GM12878 (cell line): ENCODE measurements at places on chromosomes 7 and 10. TPM values are rescaled to one million over a fixed set of nuclear protein-coding genes. Genes with fewer than 3 reads are reported as not detected.

The ETV1 gene
- total RNA-seq: 0.13 and 0.28 TPM in 2 replicates

The POU6F2 gene
- not detected in 2 replicates for total RNA-seq

The GDF2 gene
- not detected in 2 replicates for total RNA-seq

The LRRC61 gene
- 28.9 and 31.1 TPM in 2 replicates for total RNA-seq

The SH3PXD2A gene
- total RNA-seq: 12.0 and 14.0 TPM in 2 replicates

The EGR2 gene
- total RNA-seq: 24.8 and 28.2 TPM in 2 replicates

The DPYSL4 gene
- total RNA-seq: 0.16 and 0.21 TPM in 2 replicates

- no peaks in the 10 kb centered on the region for H3K36me3 ChIP-seq
- no peak overlapping the region for H3K27ac ChIP-seq
- no peaks in the 10 kb centered on the region for H3K4me1 ChIP-seq
- no peaks in the 10 kb centered on the region for H3K27me3 ChIP-seq
- H3K4me3 ChIP-seq: no peak overlapping the region
These were observed 407.5 kb upstream of the AUTS2 start for GRCh38 chr7:69190763-69191162.

GRCh38 chr10:24396396-24396795 is 187.5 kb downstream of the KIAA1217 start:
- no peak for DNase-seq
- H3K4me3 ChIP-seq: no peak overlapping the region
- H3K36me3 ChIP-seq: no peaks in the 10 kb centered on the region
- H3K27me3 ChIP-seq: no peaks in the 10 kb centered on the region; the same call in 1 of the 2 replicates
- H3K27ac ChIP-seq: no peak overlapping the region
- no peaks in the 10 kb centered on the region for H3K4me1 ChIP-seq

DNA sequence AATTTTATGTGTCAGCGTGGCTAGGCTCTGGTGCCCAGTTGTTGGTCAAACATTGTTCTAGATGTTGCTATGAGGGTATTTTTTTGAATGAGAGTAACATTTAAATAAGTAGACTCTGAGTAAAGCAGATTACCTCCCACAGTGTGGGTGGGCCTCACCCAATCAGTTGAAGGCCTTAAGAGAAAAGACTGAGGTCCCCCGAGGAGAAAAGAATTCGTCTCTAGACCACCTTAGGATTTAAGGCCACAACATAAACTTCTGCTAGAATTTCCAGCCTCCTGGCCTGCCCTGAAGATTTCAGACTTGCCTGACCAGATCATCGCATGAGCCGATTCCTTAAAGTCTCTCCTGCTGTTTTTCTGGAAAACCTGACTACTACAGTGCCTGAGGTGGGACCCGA is 45.1 kb upstream of the SRGN start:
- no peak for DNase-seq
- H3K27ac ChIP-seq: no peak overlapping the region
- no peaks in the 10 kb centered on the region for H3K36me3 ChIP-seq
- H3K4me1 ChIP-seq: peaks cover 47% of the 10 kb centered on the region
- no peaks in the 10 kb centered on the region for H3K27me3 ChIP-seq
- no peak overlapping the region for H3K4me3 ChIP-seq

GRCh38 chr10:97648562-97649404 is 8.3 kb downstream of the PI4K2A start:
- no peak overlapping the region; the same call in 1 of the 2 replicates for H3K4me3 ChIP-seq
- H3K27ac ChIP-seq: peak overlapping the region; percentile 60
- DNase-seq: peak; percentile 47
- peaks cover 7% of the 10 kb centered on the region for H3K4me1 ChIP-seq
- H3K36me3 ChIP-seq: peaks cover 5% of the 10 kb centered on the region

DNA sequence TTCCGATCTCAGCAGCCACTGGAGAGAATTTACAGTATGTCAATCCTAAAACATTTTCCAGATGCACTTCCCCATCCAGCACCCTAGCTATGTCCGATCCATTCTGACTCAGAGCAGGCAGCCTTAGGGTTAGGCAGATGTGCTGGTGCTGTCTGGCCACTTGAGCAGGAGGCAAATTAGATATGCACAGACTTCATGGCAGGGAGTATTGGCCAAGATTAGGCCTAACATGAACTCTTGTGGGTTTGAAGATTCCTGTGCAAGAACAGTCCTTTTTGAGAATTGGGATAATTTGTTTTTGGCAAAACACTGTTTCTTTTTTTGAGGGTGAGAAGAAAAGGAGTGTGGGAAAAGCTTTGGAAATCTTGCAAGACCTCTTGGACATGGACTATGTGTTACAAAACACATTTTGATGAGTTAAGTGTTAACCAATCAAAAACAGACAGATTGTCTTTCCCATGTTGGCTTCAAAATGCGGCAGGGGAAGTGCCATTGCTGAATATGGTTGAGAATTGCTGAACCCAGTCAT is 218.6 kb upstream of the INHBA start:
- no peaks in the 10 kb centered on the region for H3K36me3 ChIP-seq
- no peak overlapping the region for H3K27ac ChIP-seq
- no peaks in the 10 kb centered on the region for H3K4me1 ChIP-seq
- no peaks in the 10 kb centered on the region; the same call in 1 of the 2 replicates for H3K27me3 ChIP-seq
- DNase-seq: no peak
- no peak overlapping the region for H3K4me3 ChIP-seq

DNA sequence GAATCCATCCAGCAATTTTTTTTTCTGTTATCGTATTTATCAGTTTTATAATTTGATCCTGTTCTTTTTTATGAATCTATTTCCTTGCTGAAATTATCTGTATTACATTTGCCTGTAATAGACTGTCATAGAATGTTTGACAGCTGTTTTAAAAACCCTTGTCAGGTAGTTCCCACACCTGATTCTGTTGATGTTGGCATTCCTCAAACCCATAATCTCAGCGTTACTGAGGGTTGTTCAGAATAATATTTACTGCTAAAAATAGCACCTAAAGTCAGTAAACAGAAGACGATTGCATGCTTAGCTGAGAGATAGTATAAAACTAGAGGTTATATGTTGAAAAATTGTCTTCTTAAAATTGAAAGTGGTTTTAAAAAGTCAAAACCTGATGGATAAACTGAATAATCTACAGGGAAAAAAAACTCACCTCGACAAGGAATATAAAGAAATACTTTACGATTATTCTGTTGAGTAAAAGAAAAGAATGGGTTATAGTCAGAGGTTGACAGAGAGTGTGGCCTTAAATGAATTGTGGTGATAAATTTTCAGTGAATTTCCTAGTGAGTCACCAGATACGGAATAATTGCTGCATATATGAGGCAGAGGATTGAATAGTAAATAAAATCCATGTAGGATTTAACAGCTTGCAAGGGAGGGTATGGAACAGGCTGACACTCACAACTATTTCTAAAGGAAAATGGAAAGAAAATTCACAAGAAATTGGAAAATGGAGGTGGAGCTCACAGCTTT is 824.1 kb upstream of the IGFBP3 start:
- H3K27ac ChIP-seq: no peak overlapping the region

DNA sequence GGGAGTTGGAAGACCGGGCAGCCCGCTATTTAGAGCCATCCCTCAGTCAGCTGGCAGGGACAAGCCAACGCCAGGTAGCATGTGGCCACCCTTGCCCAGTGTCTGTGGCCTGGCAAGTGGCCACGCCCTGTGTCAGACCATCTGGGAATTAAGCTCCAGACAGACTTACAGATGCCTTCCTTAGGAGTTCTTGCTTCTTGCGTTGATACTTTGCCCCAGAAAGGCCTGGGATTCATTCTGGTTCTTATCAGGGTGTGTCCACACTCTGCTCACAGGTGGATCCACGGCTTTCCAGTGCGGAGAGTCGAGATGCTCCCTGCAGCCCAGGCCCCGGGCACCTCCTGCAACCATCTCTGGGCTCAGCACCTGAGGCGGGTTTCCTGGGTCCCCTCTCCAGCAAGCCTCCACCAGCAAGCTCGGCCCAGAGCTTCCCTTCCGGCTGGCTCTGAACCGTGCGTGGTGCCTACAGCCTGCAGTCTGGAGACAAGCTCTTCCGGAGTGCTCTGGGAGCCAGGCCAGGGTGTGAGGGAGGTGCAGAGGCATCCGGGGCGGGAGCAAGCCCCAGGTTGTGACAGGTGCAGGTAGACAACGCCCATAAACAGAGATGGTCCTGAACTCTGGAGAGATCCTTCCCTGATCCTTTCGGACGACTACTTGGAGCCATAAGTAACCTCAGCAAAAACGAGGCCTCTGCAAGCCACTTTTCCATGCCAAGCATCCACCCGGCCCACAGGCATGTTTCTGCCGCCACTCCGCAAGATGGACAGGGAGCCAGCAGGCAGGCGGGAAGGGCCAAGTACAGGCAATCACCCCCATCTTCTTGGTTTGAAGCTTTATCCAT is 32.3 kb upstream of the PPIF start:
- H3K36me3 ChIP-seq: no peaks in the 10 kb centered on the region
- no peak overlapping the region for H3K27ac ChIP-seq
- H3K4me3 ChIP-seq: no peak overlapping the region

GRCh38 chr10:103645141-103646054 is 151.9 kb downstream of the NEURL1 start:
- H3K4me1 ChIP-seq: no peaks in the 10 kb centered on the region
- DNase-seq: no peak
- no peaks in the 10 kb centered on the region for H3K27me3 ChIP-seq
- H3K27ac ChIP-seq: no peak overlapping the region

GRCh38 chr10:119518176-119518575 is 24.3 kb downstream of the RGS10 start:
- H3K4me3 ChIP-seq: peak overlapping the region; percentile 39; the same call in 1 of the 2 replicates
- peak overlapping the region; percentile 100 for H3K27ac ChIP-seq
- DNase-seq: no peak
- H3K36me3 ChIP-seq: peaks cover 17% of the 10 kb centered on the region

DNA sequence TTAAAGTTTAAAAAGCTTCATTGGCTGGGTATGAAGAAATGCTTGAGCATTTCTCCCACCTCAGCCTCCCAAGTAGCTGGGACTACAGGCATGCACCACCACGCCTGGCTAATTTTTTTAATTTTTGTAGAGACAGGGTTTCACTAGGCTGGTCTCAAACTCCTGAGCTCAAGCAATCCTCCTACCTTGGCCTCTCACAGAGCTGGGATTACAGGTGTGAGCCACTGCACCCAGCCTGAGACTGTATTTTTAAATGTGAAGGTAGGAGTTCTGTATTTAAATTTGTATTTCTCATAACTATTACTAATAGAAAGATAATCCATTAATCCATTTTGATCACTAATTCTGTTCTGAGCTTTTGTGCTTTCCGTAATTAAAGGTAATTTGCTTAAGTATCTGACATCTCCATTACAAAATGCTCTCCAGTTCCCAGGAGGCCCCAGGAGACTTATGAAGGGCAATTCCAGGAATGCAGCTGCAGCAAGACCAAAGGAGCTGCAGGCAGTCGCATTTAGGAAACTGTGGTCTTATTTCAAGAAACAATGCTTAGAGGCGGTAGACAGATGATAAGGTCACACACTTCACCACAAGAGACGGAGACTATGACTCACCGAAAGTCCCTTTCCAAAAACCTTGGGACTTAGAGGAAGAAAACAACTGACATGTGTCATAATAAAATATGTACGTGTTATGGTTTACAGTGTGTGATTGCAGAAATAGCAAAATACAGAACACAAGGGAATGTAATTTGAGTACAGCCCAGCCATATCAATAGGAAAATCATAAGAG is 23.3 kb downstream of the YAE1 start:
- no peak overlapping the region for H3K4me3 ChIP-seq
- no peaks in the 10 kb centered on the region for H3K36me3 ChIP-seq
- H3K27me3 ChIP-seq: no peaks in the 10 kb centered on the region
- H3K27ac ChIP-seq: no peak overlapping the region

GRCh38 chr10:36602374-36602773 is 523.0 kb upstream of the ANKRD30A start:
- no peaks in the 10 kb centered on the region for H3K36me3 ChIP-seq
- DNase-seq: no peak
- H3K27me3 ChIP-seq: no peaks in the 10 kb centered on the region
- no peaks in the 10 kb centered on the region for H3K4me1 ChIP-seq
- no peak overlapping the region for H3K27ac ChIP-seq

DNA sequence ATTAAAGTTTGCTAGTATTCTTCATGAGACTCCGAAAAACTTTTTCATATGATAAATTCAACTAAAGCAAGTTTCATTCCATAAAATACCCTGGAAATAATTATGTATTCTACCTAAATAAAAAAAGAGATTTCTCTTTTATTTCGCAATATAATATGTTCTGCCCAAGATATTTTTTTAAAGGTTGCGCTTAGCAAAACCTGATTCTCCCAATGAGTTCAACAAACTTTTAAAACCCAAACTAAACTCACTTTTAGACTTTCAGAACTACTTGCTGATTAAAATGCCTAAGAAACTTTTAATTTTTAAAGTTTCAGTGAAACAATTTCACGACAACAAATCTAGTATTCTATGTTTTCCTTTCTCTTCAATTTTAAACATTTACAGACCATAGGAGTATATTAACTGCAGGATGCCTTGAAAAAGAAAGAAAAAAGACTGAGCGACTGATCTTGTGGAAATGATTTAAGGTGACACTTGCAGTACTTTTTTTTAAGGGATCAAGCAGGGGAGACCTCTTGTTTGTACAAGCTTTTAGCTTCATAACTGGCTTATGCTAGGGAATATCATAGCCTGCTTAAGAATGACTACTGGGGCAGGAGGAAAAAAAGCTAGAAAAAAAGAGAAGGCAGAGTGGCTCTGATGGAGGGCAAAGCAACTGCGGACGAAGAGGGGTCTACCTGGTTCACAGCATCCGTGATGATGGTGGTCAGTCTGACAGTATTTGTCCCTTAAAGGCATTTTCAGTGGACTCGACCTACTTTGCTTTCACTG is 1.5 kb downstream of the ZNF800 start:
- no peaks in the 10 kb centered on the region for H3K27me3 ChIP-seq
- peak overlapping the region; percentile 83 for H3K4me3 ChIP-seq
- H3K4me1 ChIP-seq: peaks cover 7% of the 10 kb centered on the region; the same call in 1 of the 2 replicates
- H3K27ac ChIP-seq: peak overlapping the region; percentile 97
- DNase-seq: no peak

GRCh38 chr7:618539-619367 is 99.1 kb upstream of the PDGFA start:
- DNase-seq: no peak
- H3K27me3 ChIP-seq: no peaks in the 10 kb centered on the region
- H3K4me3 ChIP-seq: no peak overlapping the region
- no peaks in the 10 kb centered on the region for H3K36me3 ChIP-seq

DNA sequence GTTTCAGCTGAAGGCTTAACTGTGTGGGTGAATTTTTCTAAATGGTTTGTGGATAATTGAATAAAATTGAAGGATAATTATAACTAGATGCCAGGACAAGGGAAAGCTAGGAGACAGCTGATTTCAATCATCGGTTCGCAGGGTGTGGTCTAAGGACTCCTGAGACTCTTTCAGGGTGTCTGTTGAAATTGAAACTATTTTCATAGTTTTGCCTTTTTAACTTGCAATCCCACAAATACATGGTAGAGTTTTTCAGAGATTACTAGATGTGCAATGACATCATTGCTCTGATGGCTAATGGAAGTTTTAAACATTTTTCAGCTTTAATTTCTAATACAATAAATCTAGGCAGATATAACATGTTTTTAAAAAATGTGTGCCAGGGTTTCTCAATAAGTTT is 18.5 kb downstream of the TRUB1 start:
- H3K36me3 ChIP-seq: peaks cover 13% of the 10 kb centered on the region; the same call in 1 of the 2 replicates
- H3K27me3 ChIP-seq: no peaks in the 10 kb centered on the region
- no peak overlapping the region for H3K4me3 ChIP-seq
- no peak overlapping the region for H3K27ac ChIP-seq
- peaks cover 13% of the 10 kb centered on the region; the same call in 1 of the 2 replicates for H3K4me1 ChIP-seq
